ENCODE measurements at places on chromosomes 16 and 17.

DNA sequence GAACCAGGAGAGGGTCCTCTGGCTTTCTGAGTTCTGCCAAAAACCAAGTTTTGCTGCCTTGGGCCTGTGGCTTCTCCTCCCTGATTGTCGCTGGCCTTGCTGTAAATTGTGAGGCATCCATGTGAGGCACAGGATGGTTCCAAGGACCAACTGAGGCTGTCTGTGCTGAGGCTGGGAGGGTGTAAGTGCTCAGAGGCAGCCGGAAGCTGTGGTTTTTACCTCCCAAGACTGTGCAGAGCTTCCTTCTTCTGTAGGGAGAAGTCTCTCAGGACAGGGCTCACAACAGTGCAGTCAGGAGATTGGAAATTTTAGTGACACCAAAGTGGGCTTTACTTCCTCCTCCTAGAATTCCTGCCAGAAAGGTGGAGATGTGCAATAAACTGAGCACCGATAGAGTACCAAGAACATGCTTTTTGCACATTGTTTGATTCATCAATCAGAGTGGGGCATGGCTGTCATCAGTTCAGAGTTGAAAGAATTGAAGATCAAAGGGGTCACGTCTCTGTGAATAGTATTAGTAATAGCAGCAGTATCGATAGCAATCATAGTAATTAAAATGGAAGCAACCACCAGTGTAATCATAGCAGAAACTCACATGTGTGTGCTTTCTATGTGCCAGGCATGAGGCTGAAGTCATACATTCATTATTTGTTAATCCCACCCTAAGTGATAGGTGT lies 467.1 kb downstream of the WWOX start:
- DNase-seq = no peak

GRCh38 chr17:760371-760770 lies 8.3 kb upstream of the GEMIN4 start:
- DNase-seq = no peak

DNA sequence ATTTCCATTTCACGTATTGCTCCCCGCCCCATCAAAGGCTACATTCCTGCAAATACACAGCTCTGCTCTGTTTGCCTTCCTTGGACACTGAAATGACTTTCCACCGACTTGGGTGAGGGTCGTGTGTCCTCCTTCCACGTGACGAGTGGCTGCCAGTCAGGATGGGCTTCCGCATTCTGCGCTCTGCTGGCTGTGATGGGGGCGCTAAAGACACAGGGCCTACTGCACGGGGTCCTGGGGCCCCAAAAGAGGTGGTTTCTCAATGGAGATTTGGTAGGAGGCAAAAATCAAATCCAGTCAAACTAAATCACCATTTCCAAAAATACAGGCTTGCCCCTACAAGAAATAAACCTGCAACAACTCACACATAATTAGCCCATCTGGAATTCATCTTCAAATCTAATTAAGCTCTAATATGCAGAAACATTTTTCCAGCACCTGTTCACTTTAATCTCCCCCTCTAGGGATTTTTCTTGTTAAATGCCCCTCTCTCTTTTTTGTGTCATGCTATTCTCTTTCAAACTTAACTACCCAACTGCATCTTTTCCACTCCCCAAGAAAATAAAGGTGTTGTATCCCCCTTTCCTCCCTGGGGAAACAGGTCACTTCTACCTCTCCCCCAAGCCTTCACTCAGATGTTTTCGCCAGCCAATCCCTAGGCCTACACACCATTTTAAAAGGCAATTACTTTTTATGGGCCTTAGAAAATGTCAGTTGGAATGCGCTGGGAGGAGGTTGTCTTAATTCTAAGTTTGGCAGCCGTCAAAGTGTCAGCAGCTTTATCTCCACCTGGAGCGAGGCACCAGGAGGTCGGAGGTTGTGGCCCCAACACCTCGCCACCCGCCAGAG lies 21.9 kb upstream of the FAAP100 start:
- DNase-seq = peak; percentile 46

GRCh38 chr16:14672403-14672971 lies 21.6 kb downstream of the PLA2G10 start:
- DNase-seq = no peak

- no peak for DNase-seq
Observed at GRCh38 chr16:70402916-70403659, 35.8 kb downstream of the ST3GAL2 start.

- no peak for DNase-seq
Observed at GRCh38 chr16:11618107-11618717, 31.5 kb upstream of the LITAF start.

GRCh38 chr16:80997139-80997798 lies 9.4 kb downstream of the CMC2 start:
- DNase-seq = no peak

DNA sequence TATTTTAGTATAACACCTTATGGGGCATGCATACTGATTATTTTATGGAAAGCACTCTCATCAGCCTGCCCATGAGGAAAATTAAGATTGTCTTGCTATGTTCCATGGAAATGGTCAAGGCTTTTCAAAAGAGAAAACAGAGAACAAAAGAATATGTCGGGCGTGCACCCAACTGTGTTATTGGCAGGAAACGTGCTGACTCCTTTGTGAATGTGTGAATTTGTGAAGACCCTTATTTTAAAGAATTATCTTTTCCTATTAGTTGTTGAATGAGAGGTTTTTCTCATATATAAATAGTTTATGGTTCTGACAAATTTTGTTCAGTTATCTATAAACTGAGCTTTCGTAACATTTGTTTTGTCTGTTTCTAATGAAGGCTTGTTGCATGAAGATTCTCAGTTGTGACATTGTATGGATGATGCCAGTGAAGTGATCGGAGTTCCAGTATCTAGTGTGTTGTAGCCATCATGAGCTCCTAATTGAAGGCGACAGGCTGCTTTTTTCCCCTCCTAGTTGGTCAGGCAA lies 180.0 kb downstream of the BCAS3 start:
- no peak for DNase-seq

DNA sequence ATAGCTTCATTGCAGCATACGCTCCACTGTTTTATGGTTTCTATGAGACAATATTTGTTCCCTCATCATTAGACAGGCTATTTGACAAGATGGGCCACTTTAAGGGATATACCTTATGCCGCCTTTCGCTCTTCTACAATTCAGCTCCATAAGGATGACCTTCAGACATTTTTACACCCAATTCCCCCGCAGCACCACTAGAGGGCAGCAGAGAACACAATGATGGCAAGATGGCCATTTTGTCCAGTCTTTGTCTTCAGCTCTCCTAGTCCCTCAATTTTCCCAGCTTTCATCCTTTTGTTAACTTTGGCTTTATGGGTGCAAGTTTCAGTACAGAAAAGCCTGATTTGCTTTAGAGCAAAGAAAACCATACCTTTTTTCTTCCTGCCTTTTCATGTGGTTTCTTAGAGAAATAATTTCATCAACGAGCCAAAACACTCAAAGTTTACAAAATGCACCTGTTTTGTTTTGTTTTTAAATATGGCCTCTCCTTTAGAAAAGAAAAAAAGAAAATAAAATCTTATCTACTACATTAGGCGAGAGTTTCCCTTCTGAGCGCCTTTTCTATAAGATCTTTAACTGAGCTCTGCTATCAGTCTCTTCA lies 355.3 kb downstream of the TOX3 start:
- DNase-seq = peak; percentile 18

- no peak for DNase-seq
Observed at GRCh38 chr16:73171901-73172240, 123.9 kb upstream of the ZFHX3 start.

DNA sequence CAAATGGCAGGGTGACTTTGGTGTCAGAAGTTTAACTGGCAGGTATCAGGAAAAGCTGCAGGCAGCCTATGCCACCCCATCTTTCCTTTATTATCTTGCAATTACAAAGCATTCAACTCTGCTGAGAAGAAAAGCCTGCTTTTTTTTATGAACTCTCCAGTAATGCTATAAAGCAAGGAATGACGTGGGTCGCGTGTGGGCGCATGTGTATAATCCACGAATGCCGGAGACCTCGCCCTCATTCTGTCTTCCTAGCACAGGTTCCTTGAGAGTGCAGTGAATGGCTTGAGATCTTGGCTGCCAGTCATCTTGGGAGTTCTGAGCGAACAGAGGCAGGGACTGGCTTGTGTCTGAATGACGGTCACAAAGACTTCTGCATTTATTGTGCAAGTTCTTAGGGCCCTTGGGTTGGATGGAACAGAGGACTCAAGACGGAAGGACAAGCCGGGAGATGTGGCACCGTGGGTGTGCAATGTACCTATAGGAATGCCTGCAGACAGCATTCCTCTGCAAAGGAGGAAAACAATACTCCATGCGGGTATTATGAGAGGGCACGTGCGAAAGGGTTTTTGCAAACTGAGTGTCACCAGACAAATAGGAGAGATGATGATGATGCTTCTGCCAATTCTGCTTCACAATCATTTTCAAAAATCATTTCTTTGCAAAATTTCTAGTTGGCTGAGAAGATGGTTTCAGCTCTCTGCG lies 96.1 kb upstream of the ELAC2 start:
- DNase-seq = no peak

- no peak for DNase-seq
Observed at GRCh38 chr16:3640632-3641501, 13.6 kb upstream of the DNASE1 start.

DNA sequence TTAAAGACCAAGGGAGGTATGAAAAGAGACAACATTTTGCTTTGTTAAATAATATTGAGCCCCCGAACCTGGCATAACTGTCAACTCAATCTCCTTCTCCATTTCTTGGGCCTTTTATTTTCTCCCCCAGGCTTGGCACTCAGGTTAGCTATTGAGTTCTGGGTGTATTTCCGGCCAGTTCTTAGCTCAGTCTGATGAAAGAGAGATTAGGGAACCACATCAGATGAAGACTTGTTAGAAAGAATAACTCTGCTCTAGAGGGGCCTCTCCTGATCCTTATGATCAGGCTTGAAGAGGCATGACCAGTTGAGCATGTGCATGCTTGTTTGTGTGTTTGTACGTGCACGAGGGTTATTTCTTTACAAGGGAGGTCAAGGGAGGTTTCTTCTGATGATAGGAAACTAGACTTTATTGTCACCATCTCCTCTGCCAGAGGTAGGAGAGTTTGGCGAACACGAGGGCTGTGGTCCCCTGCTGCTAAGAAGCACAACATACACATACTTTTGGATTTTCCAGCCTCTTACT lies 29.2 kb upstream of the HS3ST2 start:
- DNase-seq = no peak

GRCh38 chr17:17413215-17413792 lies 63.5 kb upstream of the MED9 start:
- DNase-seq = no peak

- no peak for DNase-seq
Observed at GRCh38 chr17:6299275-6299674, 135.6 kb downstream of the AIPL1 start.

GRCh38 chr17:34499576-34499975 lies 79.8 kb upstream of the TMEM132E start:
- no peak for DNase-seq

DNA sequence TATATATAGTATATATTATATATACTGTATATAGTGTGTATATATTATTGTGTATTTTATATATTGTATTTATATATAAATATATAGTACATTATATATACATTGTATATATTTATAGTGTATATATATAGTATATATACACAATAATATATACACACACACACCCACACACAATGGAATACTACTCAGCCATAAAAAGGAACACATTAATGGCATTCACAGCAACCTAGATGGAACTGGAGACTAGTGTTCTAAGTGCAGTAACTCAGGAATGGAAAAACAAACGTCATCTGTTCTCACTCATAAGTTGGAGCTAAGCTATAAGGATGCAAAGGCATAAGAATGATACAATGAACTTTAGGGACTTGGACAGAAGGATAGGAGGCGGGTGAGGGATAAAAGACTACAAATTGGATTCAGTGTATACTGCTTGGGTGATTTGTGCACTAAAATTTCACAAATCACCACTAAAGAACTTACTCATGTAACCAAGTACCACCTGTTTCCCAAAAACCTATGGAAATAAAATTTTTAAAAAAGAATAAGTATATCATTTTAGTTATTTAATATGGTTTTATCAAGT lies 201.9 kb upstream of the CDH11 start:
- DNase-seq = no peak

GRCh38 chr16:54748611-54749190 lies 182.0 kb upstream of the IRX5 start:
- no peak for DNase-seq

DNA sequence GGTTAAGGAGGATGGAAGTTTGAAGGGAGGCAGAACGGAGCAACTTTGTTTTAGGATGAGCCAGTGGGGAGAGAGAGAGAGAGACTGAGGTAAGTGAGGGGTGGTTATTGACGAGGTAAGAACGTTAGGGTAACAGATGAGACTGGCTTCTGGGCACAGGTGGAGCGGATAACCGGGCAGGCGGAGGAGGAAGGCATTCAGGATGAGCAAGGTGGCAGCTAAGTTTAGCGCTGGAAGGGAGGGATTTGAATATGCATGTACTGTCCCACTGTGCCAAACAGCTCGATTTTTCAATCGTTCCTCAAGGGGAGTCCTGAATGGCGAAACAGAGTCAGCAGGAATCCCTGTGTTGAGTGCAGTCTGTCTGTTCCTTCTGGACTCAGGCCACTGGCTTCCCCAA lies 35.8 kb downstream of the CACNG3 start:
- DNase-seq = peak; percentile 54

GRCh38 chr16:49556606-49557446 lies 183.2 kb downstream of the C16orf78 start:
- DNase-seq = peak; percentile 94

- no peak for DNase-seq
Observed at GRCh38 chr16:79972053-79972704, 371.6 kb upstream of the MAF start.

DNA sequence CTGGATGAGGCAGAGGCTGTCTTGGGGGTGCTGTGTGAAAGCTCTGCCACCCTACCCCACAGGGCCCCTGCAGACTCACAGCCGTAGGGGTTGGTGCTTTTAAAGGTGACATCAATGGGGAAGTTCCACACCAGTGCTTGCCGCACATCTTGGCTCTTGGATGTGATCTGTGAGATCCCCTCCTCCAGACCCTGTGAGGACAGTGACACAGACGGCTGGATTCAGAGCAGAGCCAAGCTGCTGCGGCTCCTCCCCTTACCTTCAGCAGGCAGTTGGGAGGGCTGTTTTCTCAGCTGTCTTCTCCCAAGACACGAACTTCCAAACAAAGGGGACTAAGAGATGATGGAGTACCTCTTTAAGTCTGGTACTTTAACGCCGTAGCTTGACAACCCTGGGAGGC lies 4.8 kb downstream of the B9D1 start:
- DNase-seq = no peak

GRCh38 chr17:9974448-9975381 lies 69.6 kb upstream of the RCVRN start:
- no peak for DNase-seq

GRCh38 chr16:57032931-57033330 lies 43.6 kb downstream of the NLRC5 start:
- DNase-seq = no peak
